Right atrium auricular region (tissue), 2 donors: ENCODE measurements at places on chromosomes 7 and 10. TPM values are rescaled to one million over a fixed set of nuclear protein-coding genes. Genes with fewer than 3 reads are reported as not detected.

The CXCL12 gene
- total RNA-seq, result 64.0 TPM

The RNF148 gene
- total RNA-seq, result not detected

The FAM237B gene
- total RNA-seq, result not detected

The NRCAM gene
- total RNA-seq, result 0.63 TPM

The VWDE gene
- total RNA-seq, result 4.0 TPM

The WDR91 gene
- 3.3 TPM for total RNA-seq

The POU6F2 gene
- total RNA-seq, result 0.85 TPM

The C10orf90 gene
- not detected for total RNA-seq

The GPC2 gene
- 0.12 TPM for total RNA-seq

The ABHD11 gene
- total RNA-seq, result 31.5 TPM

The CALHM3 gene
- not detected for total RNA-seq

The MSANTD7 gene
- 5.9 TPM for total RNA-seq

The PAPOLB gene
- total RNA-seq, result 0.28 TPM

The CLRN3 gene
- not detected for total RNA-seq

The UPK3BL2 gene
- 0.83 TPM for total RNA-seq

The ZDHHC4 gene
- 48.4 TPM for total RNA-seq

The CFAP58 gene
- 4.8 TPM for total RNA-seq

The PDCD4 gene
- 22.1 TPM for total RNA-seq

The EMX2 gene
- total RNA-seq, result 0.47 TPM

The FEZF1 gene
- total RNA-seq, result not detected

The PRXL2A gene
- total RNA-seq, result 81.2 TPM

The SLC26A5 gene
- not detected for total RNA-seq

The CRTAC1 gene
- total RNA-seq, result 5.6 TPM

The ZSCAN21 gene
- total RNA-seq, result 6.7 TPM

The MUC12 gene
- not detected for total RNA-seq

The CABCOCO1 gene
- total RNA-seq, result not detected

The PPP1R9A gene
- total RNA-seq, result 23.3 TPM

The ATOH7 gene
- not detected for total RNA-seq

The ANKRD30A gene
- total RNA-seq, result not detected

The GDF2 gene
- total RNA-seq, result 0.16 TPM

The KCP gene
- total RNA-seq, result not detected

The FAM25C gene
- not detected for total RNA-seq

The SLK gene
- 42.4 TPM for total RNA-seq

The HTR7 gene
- 0.33 TPM for total RNA-seq

The LRMDA gene
- 19.1 TPM for total RNA-seq

The ETV1 gene
- 27.7 TPM for total RNA-seq

The MMP21 gene
- total RNA-seq, result 0.67 TPM

The TAF3 gene
- 6.1 TPM for total RNA-seq

The INA gene
- total RNA-seq, result not detected

The PNLIPRP3 gene
- total RNA-seq, result not detected

The XRCC2 gene
- 0.20 TPM for total RNA-seq

The CRYGN gene
- total RNA-seq, result 0.90 TPM

The ENTPD1 gene
- 15.0 TPM for total RNA-seq

The OPN1SW gene
- total RNA-seq, result not detected

The SPDYE3 gene
- not detected for total RNA-seq

The TRIM50 gene
- not detected for total RNA-seq

The ELMO1 gene
- total RNA-seq, result 45.1 TPM

The PIK3AP1 gene
- total RNA-seq, result 11.2 TPM

The ZNF394 gene
- total RNA-seq, result 20.2 TPM

The GLUD1 gene
- total RNA-seq, result 88.6 TPM

The TRIL gene
- total RNA-seq, result 0.83 TPM
